HT1080 (cell line): ENCODE measurements at places on chromosomes 4 and X.

- peak; percentile 75 for DNase-seq
These were observed 947 bp upstream of the RPL10 start for GRCh38 chrX:154396973-154397887.

DNA sequence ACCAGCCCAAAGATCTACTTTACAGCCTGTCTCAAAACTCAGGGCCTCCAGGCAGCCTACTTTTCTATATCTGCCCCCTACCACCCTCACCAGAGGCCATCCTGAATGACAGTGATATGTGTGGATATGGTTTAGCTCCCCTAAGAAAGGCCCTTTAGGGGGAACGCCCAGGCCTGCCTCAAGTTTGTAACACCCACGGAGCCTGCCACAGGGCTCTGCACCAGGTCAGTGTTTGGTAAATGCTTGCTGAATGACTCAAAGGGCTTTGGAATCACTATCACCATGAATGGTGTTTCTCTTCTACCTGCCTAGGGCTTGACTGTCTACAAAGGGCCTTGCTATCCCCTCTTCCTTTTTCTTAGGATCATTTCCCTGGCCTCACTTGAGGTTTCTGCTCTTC, 11.3 kb upstream of the LONRF3 start:
- DNase-seq, result no peak

DNA sequence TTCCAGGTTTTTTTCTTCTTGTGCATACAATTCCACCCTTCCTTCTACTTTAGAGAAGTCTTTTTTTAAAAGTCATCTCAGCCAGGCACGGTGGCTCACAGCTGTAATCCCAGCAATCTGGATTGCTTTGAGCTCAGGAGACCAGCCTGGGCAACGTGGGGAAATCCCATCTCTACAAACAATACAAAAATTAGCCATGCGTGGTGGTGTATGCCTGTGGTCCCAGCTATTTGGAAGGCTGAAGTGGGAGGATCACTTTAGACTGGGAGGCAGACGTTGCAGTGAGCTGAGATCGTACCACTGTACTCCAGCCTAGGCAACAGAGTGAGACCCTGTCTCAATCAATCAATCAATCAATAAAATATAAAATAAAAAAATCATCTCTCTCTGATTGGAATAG, 14.8 kb downstream of the ELOVL6 start:
- no peak for DNase-seq

- no peak for DNase-seq
These were observed 1.3 kb downstream of the AMER1 start for GRCh38 chrX:64204252-64204651.

DNA sequence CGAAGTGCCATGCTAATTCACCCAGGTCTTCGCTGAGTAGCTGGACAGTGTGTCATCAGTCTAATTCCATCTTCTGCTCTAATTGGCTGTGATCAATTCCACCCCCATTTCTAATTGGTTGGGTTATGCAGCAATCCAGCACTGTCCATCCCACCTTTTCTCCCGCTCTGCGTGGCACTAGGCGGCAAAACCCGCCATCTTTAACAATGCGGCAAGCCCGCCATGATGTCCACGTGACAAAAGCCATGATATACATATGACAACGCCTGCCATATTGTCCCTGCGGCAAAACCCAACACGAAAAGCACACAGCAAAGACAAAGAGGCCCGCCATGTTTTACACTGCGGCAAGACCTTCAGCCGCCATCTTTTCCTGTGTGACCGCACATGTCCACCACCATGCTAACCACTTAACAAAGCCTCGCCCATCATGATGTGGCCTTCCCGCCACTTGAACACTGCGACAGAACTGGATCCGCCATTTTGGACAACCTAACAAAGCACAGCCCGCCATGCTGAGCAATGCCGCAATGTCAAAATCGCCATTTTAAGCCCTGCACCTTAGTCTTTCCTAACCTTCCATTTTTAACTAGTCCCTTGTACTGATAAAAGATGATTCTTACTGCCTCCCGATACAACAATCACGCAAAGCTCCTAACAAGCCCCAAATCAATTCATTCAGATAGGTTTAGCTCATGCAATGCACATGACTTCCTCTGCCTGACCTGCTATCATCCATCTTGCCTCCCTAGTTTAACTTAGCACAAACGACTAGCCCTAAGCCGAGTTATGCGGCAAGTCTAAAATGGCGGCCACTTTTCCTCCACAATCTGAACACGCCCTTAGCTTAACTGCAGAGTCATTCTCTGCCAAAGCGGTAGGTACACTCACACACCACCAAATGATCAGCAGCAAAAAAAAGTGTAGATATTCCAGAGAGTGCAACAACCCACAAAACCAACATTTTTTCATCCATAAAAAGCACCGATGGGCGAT, 288.3 kb downstream of the CHIC1 start:
- DNase-seq, result no peak

- no peak for DNase-seq
These were observed 174.4 kb upstream of the TBC1D9 start for GRCh38 chr4:140930557-140930956.

DNA sequence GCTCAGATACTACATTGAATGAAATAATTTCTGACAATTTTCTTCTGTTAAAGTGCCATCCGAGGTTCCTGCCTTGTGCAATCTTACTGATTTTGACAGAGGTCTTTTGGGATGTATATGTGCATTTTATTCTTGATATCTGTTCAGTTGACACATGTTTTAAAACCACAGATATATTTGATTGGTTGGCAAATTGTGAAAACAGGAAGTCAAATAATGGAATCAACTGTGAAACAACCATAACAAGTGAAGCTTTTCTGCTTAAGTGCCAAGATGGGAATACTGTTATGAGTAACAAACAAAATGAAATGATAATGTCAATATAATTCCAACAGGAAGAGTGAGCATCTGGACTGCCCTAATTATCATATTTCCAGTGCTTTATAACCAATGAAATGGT, 84.9 kb upstream of the TET2 start:
- no peak for DNase-seq

GRCh38 chrX:131783555-131784308, 239.4 kb upstream of the STK26 start:
- DNase-seq, result no peak

DNA sequence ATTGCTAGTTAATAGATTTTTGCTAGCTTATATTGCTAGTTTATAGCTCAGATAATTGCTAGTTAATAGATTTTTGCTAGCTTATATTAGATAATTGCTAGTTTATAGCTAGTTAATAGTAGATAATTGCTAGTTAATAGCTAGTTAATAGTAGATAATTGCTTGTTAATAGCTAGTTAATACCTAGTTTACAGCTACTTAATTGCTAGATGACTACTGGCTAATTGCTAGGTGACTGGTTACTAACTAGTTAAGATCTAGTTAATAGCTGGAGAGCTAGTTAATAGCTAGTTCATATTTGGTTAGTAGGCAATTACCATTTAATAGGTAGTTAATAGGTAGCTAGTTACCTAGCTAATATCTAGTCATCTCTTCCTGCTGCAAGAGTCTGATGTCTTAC, 633.8 kb upstream of the CT83 start:
- DNase-seq, result no peak

DNA sequence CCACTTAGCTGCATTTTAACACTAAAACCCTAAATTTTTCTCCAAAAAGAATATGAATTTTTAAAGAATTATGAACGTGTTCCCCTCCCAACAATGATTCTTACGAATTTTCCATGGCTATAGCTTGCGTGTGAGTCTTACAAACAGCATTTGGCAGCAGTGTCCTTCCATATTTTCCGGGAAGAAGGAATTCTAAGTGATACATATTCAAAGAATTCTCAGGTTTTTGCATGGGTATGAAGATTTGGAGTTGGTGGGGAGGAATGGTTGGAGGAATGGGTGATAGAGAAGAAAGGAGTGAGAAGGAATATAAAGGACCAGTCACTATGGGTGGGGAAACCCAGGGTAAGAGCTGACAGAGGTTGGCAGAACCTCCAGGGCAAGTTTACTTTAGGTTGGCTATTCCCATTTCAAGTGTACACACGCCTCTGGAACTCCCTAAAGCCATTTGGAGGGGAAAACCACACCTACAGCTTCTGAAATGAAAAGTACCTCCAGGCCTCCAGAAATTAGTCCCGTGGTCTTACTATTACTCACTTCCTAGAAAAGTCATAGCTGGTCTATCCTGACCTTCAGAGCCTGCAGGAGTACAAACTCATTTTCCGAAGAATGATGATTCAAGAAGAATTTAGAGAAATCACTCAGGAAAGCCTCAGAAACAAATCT, 420.8 kb upstream of the DIPK2B start:
- DNase-seq, result peak; percentile 86

GRCh38 chrX:118980761-118981160, 6.3 kb downstream of the LONRF3 start:
- DNase-seq, result no peak

- DNase-seq, result no peak
These were observed 20.8 kb upstream of the SERTM2 start for GRCh38 chrX:111490688-111491087.

- DNase-seq, result no peak
These were observed 121.1 kb upstream of the FAM9C start for GRCh38 chrX:13165266-13166189.

- DNase-seq, result peak; percentile 45
These were observed 131.8 kb downstream of the ENOX2 start for GRCh38 chrX:130771230-130771629.

- DNase-seq, result no peak
These were observed 73.7 kb downstream of the SPCS3 start for GRCh38 chr4:176393306-176394013.

DNA sequence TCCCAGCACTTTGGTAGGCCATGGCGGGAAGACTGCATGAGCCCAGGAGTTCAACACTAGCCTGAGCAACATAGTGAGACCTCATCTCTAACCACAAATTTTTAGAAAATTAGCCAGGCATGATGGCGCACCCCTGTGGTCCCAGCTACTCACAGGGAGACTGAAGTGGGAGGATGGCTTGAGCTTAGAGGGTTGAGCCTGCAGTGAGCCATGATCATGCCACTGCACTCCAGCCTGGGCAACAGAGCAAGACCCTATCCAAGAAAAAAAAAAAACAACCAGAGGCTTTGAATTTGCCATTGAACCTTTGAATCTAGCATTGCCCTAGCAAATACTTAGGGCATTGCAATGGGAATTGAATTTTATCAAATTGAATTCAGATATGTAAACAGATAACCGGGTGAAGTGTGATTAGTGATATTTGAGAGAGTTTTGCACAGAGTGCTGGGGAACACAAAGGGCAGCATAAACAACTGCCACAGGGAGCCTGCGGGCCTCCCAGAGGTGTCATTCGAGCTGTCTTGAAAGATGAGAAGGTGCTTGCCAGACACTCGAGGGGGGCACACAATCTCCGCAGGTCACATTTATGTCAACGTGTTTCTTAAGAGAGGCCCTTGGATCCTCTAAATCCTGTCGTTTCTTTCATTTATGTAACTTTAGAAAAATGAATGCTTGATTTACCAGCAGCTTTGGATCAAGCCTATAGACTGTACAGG, 200.3 kb downstream of the AASDH start:
- no peak for DNase-seq

- no peak for DNase-seq
These were observed 190.6 kb downstream of the CEP135 start for GRCh38 chr4:56139241-56139827.

GRCh38 chr4:18442957-18443356, 421.4 kb upstream of the LCORL start:
- no peak for DNase-seq

DNA sequence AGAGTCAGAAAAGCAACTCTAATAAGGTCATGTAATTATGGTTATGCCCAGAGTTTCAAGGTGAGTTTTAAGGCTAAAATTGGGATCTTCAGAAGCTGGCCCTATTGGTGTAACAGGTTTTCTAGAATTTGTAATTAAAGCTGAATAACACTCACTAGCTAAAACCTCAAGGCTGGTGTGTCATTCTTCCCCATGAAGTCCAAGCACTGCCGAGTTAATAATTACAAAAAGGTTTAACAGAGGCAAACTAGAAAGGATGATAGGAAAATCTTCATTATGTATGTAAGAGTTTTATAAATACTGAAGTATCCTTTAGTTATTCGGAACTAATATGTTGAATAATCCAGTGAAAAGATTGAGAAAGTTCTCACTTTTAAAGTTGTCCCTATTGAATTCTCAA, 34.3 kb downstream of the MXRA5 start:
- DNase-seq, result no peak

DNA sequence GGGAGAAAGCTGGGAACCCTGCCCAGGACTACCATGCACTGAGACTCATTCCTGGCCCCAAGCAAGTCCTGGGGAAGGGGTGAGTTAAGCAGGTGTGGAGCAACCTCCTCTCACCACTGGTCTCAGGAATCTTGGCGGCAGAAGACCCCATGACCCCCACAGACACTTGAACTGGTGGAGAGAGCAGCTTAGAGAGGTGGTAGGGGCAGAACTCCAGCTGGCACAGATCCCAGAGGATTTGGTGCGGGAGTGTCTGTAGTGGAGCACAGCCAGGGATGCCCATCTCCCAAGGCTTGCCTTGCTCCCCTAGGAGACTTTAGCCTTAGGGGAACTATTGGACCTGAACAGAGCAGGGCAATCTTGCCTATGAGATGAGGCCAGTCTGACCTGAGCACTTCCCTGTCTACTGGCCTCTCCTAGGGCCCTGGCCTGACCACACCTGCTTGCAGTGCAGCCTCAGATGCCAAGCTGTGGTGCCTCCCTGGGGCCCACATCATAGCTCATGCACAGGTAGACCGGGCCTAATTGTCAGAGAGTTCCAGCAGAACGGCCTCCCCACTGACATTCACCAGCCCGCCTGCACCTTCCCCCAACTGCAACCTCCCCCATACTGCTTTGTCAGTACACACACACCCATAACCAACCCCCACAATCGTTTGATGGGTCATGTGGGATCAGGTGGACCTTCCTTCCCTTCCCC, 78.0 kb downstream of the NAA11 start:
- no peak for DNase-seq

DNA sequence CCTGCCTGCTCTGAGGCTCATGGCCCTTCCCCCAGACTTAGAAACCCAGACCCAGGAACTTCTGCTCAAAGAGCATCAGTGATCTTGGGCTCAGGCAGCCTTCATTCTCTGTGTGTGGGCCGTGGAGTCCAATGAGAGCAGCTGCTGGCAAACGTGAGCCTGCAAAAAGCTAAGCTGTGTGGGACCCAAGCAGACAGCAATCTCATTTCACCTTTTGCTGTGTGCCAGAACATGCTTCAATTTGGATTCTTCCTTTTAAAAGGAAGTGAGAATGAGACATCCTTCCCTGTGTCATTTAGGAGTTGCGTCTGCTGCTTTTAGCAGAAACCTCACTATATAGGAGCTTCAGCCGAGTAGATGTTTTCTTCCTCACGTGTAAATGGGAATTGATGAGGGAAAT, 238.5 kb downstream of the EVC2 start:
- DNase-seq, result no peak

- no peak for DNase-seq
These were observed 24.7 kb upstream of the FRYL start for GRCh38 chr4:48804584-48805301.

DNA sequence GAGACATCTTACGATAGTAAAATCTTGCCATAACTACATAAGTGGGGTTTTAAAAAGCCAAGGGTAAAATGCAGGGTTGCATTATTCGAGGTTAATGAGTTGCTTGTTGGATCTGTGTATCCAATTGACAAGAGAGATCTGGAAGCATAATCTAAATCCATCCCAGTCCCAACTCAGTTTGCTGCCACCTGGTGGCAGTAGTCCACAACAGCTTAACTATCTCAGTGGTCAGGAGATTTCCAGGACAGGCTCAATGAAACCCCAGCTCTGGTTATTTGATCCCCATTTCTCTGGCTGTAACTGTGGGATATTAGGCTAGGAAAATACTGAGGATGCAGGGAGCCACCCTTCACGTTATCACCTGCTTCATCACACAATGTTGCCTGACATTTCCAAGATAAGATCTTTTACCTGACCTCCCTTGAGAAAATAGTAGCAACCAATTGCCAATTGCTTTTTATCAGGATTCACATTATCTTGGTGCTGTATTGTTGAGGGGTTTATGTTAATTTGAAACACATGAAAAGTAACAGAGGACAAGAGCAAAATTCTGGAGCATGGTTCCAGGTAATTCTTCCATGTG, 88.2 kb upstream of the TNIP3 start:
- DNase-seq, result peak; percentile 58
